PC-3 (cell line): ENCODE measurements at places on chromosomes 11 and 22. TPM values are rescaled to one million over a fixed set of nuclear protein-coding genes. Genes with fewer than 3 reads are reported as not detected.
A peak's percentile ranks its signal among the peaks of the same experiment; 100 is the strongest.

GRCh38 chr22:30044881-30045493 is 35.3 kb upstream of the HORMAD2 start:
- H3K27me3 ChIP-seq = no peaks in the 10 kb centered on the region
- H3K27ac ChIP-seq = peak overlapping the region; percentile 22; the same call in 1 of the 2 replicates
- no peaks in the 10 kb centered on the region for H3K36me3 ChIP-seq
- peaks cover 19% of the 10 kb centered on the region for H3K4me1 ChIP-seq
- no peak overlapping the region for H3K4me3 ChIP-seq

- H3K4me1 ChIP-seq = no peaks in the 10 kb centered on the region
- no peak overlapping the region for H3K4me3 ChIP-seq
- no peak overlapping the region for H3K27ac ChIP-seq
- no peaks in the 10 kb centered on the region for H3K36me3 ChIP-seq
These were observed 142.0 kb upstream of the FAT3 start for GRCh38 chr11:92082652-92083051.

GRCh38 chr22:36191106-36191836 is 10.3 kb downstream of the APOL4 start:
- no peaks in the 10 kb centered on the region; the same call in 1 of the 2 replicates for H3K36me3 ChIP-seq
- H3K27ac ChIP-seq = no peak overlapping the region
- H3K4me1 ChIP-seq = no peaks in the 10 kb centered on the region
- DNase-seq = no peak

DNA sequence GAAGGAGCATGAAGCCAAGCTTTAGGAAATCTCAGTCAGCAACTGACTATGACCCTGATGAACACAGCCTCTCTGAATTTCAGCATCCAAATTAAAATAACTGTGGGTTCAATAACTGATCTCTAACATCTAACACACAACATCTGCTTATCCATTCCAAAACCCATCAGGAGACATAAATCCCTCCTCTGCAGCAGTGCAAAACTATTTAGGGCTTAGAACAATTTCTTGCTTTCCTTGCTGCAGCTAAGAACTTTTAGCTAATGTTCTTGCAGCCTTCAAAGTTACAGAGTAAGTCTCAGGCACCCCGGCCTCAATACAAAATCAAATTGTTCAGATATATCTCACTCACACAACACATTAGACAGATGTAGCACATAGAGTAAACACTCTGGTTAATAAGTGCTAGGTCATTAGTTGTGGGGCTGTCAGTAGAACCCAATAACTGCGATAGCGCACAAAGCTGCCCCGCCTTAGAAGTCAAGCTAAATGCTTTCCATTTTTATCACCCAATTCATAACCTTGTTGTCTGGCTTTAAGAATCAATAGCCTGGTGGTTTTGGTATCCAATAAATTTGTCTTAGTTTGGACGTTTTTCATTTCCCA is 139.6 kb downstream of the LARGE1 start:
- no peaks in the 10 kb centered on the region for H3K27me3 ChIP-seq
- H3K36me3 ChIP-seq = no peaks in the 10 kb centered on the region
- DNase-seq = no peak
- no peak overlapping the region for H3K4me3 ChIP-seq
- no peaks in the 10 kb centered on the region for H3K4me1 ChIP-seq
- no peak overlapping the region for H3K27ac ChIP-seq

DNA sequence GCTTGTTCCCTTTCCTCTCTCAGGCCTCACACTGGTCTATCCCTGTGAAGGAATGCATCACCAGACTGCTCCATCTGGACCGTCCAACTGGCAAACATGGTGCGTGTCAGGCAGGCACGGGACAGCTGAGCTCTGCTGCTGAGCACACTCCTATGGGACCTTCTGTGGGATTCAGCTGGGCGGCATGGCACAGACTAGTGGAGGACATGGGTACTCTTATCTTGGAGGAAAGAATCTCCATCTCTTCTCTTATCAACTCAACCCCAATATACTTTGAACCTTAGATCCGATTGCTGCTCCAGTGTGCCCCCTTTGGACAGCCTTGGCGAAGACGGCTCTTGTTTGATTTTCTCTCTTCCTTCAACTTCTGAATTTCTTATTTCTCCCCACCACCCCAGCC is 593.6 kb downstream of the ETS1 start:
- no peak overlapping the region for H3K4me3 ChIP-seq
- H3K27me3 ChIP-seq = peaks cover 79% of the 10 kb centered on the region
- H3K36me3 ChIP-seq = no peaks in the 10 kb centered on the region

DNA sequence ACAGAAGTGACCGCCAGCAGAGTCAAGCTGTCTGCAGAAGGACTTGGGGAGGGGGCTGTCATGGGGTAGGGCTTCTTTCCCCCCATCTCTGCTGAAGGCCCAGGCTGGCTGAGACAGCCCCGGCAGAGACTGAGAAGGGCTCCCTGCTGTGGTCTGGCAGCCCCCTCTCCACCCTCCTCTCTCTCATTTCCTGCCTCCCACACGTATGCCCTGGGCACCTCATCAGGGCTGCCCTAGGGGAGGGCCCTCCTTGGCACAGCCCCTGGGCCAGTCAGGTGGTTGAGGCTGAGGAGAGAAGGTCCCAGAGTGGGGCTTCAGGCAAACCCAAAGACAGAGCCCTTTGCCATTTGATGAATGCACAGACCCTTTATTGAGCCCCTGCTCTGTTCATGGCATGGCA is 3.6 kb downstream of the RASD2 start:
- H3K4me3 ChIP-seq = no peak overlapping the region
- no peaks in the 10 kb centered on the region for H3K27me3 ChIP-seq
- no peaks in the 10 kb centered on the region for H3K4me1 ChIP-seq
- DNase-seq = no peak
- H3K36me3 ChIP-seq = no peaks in the 10 kb centered on the region
- no peak overlapping the region for H3K27ac ChIP-seq

The GLYATL2 gene
- 0.33 TPM in 1 of 2 replicates, not detected in the other for total RNA-seq

The MPPED2 gene
- not detected in 2 replicates for total RNA-seq

DNA sequence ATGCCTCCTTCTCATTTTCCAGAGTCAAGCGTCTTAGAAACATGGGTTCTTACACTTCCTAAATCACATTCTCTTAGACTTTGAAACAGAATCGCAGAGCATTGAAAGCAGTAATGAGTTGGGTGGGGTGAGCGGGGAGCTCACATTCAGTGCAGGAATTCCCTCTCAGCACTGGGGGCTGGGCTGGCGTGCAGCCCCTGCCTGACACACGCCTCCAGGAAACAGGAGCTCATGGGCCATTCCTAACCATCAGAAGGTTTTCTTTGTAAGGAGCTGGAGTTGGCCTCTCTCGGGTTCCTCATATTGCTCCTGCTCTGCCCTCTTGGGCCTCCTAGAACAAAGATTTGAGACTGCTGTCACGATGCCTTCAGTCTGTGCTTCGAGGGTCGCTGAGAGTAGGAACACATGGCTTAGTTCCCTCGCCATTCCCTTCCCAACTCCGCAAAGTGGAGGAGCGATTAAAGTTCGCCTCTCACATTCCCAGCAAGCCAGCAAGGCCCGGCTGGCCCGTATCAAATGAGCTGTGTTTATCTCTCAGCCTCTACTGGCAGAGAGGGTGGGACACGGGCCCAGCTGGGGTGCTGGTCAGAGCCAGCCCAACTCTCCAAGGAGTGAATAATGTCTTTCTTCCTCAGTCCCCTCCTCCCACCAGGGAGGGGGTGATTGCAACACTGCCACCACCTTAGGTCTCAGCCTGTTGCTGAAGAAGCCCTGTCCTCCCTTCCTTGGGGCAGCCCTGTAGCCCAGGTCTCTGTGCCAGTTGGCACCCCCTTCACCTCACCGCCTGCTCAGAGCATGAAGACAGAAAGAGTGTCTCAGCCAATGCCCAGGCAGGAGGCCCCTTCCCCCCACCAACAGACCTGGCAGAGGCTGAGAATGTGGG is 10.4 kb downstream of the CHRDL2 start:
- no peak overlapping the region for H3K27ac ChIP-seq
- 0 out of 2 replicates have a peak, but pooled peaks cover 5% of the 10 kb centered on the region for H3K27me3 ChIP-seq
- no peak overlapping the region for H3K4me3 ChIP-seq
- no peaks in the 10 kb centered on the region for H3K4me1 ChIP-seq
- no peaks in the 10 kb centered on the region for H3K36me3 ChIP-seq
- DNase-seq = no peak

The OR9I1 gene
- not detected in 2 replicates for total RNA-seq

- H3K27me3 ChIP-seq = no peaks in the 10 kb centered on the region
- H3K27ac ChIP-seq = no peak overlapping the region
- H3K36me3 ChIP-seq = peaks cover 3% of the 10 kb centered on the region; the same call in 1 of the 2 replicates
- DNase-seq = no peak
These were observed 7.3 kb downstream of the KIF18A start for GRCh38 chr11:28100665-28101064.

The ALDH3B2 gene
- total RNA-seq = 0.40 TPM in 1 of 2 replicates, not detected in the other

DNA sequence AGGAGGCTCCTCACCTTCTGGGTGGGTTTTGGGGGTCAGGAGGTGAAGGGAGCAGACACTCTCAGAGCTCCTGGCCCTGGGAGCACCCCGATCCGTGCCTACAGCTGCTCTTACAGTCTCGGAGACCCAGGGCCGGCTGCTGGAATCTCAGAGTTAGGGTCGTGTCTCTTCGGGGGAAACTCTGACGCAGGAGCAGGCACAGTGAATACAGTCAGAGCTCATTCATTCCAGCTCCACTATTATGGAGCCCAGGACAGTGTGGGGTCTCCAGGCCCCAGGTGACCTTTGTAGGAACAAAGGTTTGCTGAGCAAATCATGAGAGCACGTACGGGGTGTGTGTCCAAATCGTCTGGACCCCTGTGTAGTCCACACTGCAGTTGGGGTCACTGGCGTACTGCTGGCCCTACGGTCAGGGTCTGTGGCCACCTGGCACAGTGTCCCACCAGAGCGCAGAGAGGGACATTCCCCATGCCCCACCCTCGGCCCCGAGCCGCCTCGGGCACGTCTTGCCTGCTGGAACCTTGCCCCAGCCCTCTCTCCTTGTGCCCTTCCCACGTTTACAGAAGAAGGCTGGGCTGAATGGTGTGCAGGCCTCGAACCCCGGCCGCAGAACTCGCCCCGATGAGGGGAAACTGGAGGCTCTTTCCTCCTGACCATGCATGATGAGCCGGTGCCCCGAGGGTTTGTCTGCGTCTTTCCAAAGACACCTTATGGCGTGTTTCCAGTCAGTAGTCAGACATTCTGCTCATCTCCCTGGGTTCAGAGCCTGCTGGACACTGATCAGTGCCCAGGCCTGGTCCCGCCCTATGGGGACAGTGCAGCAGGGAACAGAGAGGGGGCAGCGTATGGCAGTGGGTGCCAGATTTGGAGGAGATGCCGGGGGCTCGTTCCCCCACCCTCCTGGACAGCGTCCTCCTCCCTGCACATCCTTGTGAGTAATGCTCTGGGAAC is 1166.6 kb downstream of the BRD1 start:
- H3K27me3 ChIP-seq = no peaks in the 10 kb centered on the region
- no peak overlapping the region for H3K27ac ChIP-seq

- H3K27me3 ChIP-seq = peaks cover 7% of the 10 kb centered on the region; the same call in 1 of the 2 replicates
- no peak for DNase-seq
- no peaks in the 10 kb centered on the region for H3K36me3 ChIP-seq
- no peaks in the 10 kb centered on the region for H3K4me1 ChIP-seq
- no peak overlapping the region for H3K27ac ChIP-seq
These were observed 82.1 kb downstream of the CADM1 start for GRCh38 chr11:115421992-115422689.

- no peak overlapping the region for H3K27ac ChIP-seq
- DNase-seq = no peak
- peaks cover 11% of the 10 kb centered on the region for H3K4me1 ChIP-seq
These were observed 48.6 kb upstream of the SLC22A12 start for GRCh38 chr11:64542172-64543125.

GRCh38 chr11:67282155-67282875 is 6.8 kb upstream of the ANKRD13D start:
- no peaks in the 10 kb centered on the region for H3K27me3 ChIP-seq
- peaks cover 53% of the 10 kb centered on the region for H3K36me3 ChIP-seq
- no peaks in the 10 kb centered on the region for H3K4me1 ChIP-seq
- no peak overlapping the region for H3K4me3 ChIP-seq

- no peaks in the 10 kb centered on the region for H3K4me1 ChIP-seq
- H3K27ac ChIP-seq = no peak overlapping the region
- no peak for DNase-seq
- no peak overlapping the region for H3K4me3 ChIP-seq
- no peaks in the 10 kb centered on the region for H3K36me3 ChIP-seq
These were observed 14.0 kb downstream of the APOBEC3B start for GRCh38 chr22:38996105-38996504.
